ENCODE measurements at places on chromosomes 2 and 18.
A peak's percentile ranks its signal among the peaks of the same experiment; 100 is the strongest.

DNA sequence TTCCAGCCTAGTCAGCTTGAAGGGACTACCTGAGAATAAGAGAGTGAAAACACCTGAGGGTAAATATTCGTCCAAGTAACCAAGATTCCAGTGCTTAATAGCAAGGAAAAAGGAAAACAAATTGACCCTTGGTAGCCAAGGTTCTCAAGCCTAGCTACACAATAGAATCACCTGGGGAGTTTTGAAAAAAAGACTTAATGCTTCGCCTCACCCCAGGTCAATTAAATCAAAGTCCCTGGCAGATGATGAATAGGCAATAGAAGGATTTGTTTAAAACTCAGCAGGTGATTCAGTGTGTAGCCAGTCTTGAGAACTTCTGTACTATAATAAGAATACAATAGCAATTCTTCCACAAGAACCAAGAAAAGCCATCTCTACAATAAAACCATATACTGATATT lies 500.2 kb downstream of the XIRP2 start:
- no peak for DNase-seq

DNA sequence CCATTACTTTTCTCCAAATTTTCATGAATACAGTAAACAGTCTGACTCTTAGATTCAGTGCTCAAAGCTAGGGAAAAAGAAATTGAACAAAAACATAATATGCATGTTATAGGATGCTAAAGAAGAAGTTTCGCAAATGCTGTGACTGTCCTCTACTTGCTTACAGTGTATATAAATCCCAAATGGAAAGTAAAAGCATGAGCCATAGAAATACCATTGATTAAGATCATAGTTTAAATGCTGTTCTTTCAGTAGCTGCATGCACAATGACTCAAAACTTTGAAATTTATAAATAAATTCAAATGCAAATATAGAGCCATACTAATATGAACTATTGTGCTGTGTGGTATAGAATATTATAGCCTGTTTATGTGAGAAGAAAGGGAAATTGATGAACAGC lies 1113.9 kb upstream of the ACVR2A start:
- no peak for DNase-seq

GRCh38 chr2:143144813-143145455 lies 15.7 kb downstream of the ARHGAP15 start:
- no peak for DNase-seq

GRCh38 chr2:105460048-105460732 lies 61.3 kb upstream of the FHL2 start:
- DNase-seq, result no peak

DNA sequence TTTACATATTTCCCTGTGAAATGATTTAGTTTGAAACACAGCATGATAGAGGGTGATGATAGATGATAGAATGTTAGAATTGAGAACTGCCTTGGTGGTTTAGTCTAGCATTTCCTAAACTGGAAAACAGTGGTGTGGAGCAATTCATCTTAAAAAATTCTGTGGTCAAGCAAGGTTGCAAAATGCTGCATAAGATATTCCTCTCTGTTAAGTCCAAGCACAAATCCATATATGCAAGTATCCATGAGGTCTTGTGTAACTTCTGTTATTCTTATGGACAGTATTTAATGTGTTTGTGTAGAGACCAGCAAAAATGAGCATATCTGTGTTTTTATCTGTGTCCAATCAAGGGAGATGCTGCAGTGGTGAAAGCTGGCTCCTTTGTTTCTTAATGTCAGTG lies 30.0 kb downstream of the CPS1 start:
- no peak for DNase-seq

GRCh38 chr18:66457245-66457644 lies 146.6 kb downstream of the CDH19 start:
- DNase-seq, result no peak

DNA sequence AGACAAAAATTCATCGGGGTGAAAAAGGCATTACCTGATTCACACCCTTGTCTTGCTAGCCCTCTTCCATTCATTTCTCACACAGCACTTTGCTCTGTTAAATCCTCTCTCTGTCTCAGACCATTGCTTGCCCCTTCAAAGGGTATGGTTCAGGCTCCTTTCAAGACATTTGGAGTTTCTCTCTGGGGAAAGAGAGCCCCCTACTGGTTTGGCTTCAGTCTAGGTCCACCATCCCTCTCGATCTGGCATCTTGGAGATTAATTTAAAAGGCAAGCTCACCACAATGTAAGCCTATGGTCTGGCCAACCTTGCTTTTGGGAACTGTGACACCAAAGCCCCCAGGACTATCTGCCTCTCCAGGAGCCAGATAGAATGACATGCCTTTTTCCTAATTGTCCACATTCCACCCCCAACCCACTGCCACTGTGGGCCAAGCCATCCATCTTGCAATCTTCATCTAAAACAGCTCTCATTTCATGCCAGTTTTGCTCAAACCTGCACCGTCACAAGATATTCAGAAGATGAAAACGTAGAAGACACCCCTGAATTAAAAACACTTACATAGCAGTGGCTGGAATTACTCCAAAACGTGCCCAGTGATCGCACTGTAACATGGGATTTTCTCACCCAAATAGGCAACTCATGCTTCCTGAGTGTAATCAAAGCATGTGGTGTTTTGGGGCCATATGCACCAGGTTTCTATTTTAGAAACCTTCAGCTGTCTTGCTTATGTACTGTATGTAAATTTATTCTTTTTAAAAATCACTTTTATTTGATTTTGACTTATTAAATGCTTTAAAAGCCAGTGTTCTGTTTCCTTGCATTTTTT lies 93.9 kb downstream of the FARSB start:
- peak; percentile 55 for DNase-seq

GRCh38 chr18:23263551-23264235 lies 128.4 kb downstream of the CABLES1 start:
- no peak for DNase-seq

GRCh38 chr2:55490554-55490953 lies 29.0 kb upstream of the CFAP36 start:
- peak; percentile 7 for DNase-seq

DNA sequence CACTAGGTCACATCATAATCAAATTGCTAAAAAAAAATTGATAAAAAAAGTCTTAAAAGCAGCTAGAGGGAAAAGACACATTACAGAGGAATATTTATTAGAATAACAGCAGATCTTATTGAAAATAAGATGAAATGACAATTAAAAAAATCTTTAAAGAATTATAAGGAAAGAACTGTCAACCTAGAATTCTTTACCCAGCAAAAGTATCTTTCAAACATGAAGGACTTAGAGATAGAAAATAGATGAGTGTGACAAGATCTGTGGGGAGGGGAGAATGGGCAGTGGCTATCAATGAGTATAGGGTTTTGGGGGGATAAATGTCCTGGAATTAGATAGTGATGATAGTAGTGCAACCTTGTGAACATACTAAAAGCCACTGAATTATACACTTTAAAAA lies 26.5 kb upstream of the RNF103 start:
- no peak for DNase-seq

GRCh38 chr18:54852780-54853675 lies 24.8 kb downstream of the RAB27B start:
- no peak for DNase-seq

DNA sequence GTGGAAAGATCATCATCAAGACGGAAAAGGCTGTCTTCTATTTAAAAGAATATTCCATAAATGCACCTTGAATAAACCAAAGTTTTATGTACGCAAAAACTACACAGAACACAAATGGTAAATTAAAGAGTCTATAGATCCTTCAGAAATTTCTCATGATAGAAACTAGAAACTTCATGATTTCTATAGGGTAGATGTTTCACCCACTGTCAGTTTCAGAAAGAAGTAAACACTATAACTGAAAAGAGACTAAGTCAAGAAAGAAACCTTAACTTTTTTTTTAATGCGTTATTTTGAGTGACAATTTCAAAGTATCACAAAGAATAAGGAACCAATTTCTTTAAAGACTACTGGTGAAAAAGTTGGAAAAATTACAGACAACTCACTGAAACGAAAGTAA lies 41.9 kb upstream of the CHAC2 start:
- no peak for DNase-seq

- no peak for DNase-seq
These were observed 268.2 kb downstream of the PRKCE start for GRCh38 chr2:45919711-45920111.

GRCh38 chr2:9958057-9958456 lies 6.6 kb downstream of the GRHL1 start:
- DNase-seq, result no peak

DNA sequence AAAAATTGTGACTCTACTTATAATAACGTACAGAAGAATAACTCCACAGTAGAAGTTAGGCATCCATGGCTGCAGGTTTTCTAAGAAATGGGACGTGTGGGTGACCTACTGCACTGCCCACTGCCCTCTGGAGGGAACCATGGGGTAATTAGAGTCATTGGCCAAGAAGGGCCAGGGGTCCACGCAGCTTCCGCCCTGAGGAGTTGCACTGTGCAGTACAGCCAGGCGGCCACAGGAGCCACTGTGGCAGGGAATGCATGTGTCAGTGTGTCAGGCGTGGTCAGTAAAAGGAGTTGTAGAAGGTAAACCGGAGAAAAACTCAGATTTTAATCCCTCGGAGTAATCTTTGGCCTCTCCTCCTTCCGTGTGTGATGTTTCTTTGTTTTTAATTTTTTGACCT lies 24.8 kb downstream of the NCK2 start:
- DNase-seq, result no peak
